ENCODE measurements at places on chromosomes 6 and 20. TPM values are rescaled to one million over a fixed set of nuclear protein-coding genes. Genes with fewer than 3 reads are reported as not detected.

GRCh38 chr20:22824077-22824476, 211.0 kb upstream of the SSTR4 start:
- DNase-seq: no peak

DNA sequence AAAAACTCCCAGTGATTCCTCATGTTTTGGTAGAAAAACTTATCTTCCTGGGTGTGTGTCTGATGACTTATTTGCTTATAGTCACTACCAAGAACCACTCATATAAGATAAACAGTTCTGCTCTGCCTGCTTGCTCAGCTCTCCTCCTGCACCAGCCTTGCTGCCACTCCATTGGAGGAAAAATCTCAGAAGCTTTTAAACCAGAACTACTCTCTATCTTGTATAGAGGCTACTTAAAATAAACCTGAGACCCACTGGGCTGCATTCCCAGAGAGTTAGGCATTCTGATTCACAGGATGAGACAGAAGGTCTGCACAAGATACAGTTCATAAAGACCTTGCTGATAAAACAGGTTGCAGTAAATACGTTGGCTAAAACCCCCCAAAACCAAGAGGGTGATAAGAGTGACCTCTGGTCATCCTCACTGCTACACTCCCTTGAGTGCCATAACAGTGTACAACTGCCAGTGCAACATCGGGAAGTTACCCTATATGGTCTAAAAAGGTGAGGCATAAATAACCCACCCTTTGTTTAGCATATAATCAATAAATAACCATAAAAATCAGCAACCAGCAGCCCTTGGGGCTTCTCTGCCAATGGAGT, 728.3 kb downstream of the EPHA7 start:
- no peak for DNase-seq

DNA sequence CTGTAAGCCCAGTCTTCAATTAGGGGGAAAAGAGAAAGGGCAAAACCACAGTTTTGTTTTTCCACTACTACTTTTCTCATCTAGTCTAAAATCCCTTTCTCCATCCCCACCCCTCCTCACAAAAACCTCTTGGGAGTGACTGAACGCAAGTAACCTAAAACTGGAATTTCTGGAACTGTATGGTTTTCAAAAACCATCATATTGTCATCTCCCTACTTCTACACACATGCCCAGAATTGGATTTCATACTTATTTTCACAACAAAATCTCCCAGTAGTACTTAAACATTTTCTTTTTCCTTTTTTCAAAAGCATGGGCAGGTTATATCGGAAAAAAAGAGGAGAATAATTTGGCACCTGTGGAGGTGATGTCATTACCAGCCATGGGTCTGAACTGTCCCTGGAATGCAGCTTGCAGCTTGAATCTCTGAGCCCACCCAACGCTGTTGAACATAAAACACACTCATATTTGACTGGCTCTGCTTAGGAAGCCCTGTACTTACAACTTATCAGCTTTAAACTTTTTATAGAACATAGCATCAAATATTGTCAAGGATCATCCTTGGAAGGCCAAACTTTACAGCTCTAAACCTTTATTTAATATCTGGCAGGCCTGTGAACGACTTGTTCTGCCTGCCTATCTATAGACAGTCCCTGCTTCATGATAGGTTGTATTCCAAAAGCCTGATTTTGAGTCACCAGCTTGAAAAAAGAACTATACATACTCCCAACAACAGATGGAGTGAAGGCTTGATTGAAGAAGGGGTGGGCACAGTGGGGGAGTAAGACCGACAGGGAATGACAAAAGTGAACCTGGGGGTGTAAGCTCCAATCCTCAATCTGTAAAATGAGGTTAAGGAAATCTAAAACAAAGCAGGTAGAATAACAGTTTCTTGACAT, 59.3 kb downstream of the EPB41L2 start:
- DNase-seq: peak; percentile 74

DNA sequence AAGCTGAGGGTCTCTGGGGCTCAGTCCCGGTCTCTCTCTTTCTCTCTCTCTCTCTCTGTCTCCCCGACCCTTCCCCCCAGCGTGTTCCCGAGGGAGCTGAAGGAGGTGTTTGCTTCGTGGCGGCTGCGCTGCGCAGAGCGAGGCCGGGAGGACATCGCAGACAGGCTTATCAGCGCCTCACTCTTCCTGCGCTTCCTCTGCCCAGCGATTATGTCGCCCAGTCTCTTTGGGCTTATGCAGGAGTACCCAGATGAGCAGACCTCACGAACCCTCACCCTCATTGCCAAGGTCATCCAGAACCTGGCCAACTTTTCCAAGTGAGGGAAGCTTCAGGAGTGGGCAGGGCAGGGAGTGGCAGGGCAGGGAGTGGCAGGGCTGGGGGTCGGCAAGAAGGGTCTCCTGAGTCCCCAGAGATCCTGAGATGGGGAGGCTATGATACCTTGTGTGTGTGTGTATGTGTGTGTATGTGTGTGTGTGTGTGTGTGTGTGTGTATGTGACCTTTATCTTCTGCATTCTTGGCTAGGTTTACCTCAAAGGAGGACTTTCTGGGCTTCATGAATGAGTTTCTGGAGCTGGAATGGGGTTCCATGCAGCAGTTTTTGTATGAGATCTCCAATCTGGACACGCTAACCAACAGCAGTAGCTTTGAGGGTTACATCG, 13.6 kb upstream of the ZBTB9 start:
- no peak for DNase-seq

- DNase-seq: peak; percentile 79
Observed at GRCh38 chr6:126033696-126034095, 47.4 kb downstream of the TRMT11 start.

The GABRR2 gene
- 0.79 TPM for total RNA-seq

The HLA-DRA gene
- total RNA-seq: 92.8 TPM

The EYA2 gene
- total RNA-seq: 0.59 TPM

Data from skin of body (tissue), 3 donors.